Cortex of kidney (tissue), 1 donor: ENCODE measurements at places on chromosomes 1 and 21.

DNA sequence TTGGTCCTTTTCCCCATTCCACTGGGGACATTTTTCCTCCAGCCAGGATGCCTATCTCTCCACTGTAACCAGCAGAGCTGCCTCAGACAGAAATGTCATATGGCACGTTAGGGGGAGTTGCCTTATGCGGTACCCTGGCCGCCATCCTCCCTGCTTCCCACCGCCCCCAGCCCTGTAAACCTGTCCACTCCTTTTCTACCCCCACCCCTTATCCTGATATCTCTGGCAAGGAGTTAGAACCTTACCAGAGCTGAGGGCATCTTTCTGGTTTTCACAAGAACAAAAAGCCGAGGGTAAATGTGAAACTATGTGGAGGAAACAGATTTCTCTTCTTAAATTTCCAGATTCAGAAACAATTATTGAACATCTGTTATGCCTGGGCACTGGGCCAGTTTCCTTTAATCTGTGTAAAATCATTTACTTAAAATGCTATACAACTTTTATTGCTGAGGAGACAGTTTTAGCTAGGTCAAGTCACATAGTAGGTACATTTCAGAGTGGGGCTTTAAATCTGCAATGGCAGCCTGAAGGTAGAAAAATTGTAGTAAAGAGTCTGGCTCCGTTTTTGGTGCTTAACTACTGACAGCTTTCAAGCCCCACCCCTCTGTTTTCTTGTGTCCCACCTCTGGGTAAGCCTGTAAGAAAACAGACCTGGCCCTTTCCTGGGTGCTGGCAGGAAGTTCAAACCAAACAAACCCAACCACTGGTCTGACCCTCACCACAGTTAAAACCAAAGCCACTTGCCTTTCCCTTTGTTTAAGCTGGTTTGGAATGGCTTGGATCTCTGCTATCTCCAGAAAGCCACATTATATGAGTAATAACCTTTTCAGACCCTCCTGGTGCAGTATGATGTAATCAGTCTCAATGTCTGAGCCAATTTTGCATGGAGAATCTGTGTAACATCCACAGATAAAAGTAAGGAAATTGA lies 319.0 kb downstream of the HHAT start:
- no peak for DNase-seq

DNA sequence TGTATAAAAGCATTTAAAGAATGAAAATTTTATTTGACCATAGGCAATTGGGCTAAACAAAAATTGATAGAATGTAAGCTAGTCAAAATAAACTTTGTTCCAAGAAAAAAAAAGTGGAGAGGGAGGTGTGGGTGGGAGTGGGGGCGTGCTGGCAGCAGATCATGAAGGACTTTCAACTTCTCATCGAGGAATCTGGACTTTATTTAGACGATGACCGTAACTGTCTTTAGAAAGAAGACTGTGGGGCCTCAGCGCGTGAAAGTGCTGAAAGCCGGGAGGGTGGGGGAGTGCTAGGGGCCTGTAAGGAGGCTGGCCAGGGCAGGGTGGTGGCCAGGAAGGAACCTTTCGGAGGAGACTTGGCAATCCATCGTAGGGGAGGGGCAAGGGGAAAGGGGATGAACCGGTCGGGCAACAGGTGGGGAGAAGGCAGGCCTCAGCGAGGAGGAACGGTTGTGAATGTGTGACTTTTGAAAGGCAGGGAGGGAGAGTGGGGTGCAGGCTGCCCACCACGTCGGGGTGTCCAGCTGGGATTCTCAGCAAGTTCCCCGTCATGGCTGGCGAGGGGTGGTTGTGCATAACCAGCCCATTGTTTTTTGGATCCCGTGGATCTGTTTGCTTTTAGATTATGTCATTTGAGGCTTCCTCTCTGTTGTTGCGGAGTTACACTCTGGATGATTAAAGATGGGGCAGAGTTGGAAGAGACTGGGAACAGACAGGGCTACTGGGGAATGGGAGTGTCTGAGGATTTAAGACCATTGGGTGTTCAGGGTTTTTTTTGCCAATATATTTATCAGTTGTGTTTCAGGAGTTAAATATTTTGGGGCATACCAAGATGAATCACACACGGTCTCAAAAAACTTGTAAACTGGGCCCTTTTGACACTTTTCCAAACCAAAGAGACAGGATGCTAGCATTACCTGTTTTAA lies 35.5 kb downstream of the HUNK start:
- no peak for DNase-seq

- no peak for DNase-seq
Measured at GRCh38 chr1:32014948-32015273, 1.2 kb downstream of the KHDRBS1 start.

DNA sequence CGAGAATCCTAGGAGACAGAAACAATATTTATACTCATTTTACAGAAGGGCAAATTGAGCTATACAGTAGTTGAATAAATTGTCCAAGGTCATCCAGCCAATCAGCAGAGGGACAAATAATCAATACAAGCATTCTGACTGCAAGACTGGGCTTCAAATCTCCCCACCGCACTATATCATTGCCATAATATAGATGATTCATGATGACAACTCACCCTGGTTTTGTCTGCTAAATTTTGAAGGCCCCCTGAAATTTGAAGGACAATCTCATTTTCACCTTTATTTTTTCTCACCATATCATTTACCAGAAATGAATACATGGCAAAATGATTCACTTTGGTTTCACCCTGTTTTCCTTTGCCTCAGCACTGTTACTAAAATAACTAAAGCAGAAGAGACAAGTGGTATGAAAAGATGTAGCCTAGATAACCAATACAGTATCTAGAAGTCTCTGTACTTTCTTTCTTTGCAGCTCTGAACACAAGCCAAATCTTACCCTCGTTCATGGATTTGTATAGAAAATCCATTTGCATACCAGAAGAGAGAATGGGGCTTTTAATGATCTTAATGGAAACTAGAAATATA lies 292.5 kb downstream of the TTLL7 start:
- DNase-seq, result no peak

DNA sequence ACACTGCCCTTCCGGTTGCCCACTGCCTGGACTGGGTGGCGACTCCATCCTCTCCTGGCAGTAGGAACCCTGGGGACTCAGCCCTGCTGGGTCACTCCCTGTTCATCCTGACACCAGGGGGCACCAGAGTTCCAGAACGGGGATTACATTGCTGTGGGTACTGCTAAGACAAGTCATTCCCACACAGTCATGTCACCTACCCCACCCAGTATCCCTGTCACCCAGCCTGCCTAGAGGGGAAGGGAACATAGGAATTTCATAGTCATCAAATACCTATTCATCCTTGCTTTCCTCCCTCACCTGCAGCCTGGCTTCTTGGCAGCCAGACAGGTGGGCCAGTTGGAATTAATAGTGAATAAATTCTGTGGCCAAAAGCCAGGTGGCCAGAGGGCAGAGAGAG lies 9.8 kb upstream of the SFN start:
- no peak for DNase-seq

GRCh38 chr1:194295685-194296084 lies 1109.3 kb upstream of the B3GALT2 start:
- DNase-seq, result no peak

DNA sequence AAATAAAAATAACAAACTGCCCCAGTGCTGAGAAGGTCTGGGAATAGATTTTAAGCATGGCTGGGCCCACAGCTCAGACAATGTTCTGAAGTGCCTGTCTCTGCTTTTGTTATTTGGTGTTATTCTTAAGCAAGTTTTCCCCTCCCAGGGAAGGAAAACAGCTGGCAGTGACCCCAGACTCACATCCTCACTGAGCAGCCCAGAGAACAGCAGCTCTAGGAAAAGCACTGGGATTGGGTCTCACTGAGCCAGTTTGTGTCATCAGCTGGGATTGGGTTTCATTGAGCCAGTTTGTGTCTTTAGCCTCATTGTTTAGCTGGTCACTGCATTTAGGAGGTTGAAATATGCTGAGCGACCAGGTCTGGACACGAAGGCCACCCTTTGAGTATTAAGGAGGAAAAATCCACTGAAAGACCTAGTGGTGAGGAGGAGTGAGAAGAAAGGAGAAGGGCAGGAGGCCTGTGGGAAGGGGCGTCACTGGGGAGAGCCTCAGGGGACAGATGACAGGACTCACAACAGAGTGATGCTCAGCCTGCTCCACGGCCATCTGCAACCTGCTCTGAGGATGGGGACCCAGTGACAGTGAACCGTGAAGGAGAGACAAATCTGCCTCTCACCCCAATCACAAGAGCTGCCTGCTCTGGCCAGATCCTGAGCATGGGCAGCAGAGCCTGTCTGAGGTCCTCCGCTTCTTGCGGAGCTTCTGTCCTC lies 103.8 kb downstream of the TOMM20 start:
- no peak for DNase-seq

DNA sequence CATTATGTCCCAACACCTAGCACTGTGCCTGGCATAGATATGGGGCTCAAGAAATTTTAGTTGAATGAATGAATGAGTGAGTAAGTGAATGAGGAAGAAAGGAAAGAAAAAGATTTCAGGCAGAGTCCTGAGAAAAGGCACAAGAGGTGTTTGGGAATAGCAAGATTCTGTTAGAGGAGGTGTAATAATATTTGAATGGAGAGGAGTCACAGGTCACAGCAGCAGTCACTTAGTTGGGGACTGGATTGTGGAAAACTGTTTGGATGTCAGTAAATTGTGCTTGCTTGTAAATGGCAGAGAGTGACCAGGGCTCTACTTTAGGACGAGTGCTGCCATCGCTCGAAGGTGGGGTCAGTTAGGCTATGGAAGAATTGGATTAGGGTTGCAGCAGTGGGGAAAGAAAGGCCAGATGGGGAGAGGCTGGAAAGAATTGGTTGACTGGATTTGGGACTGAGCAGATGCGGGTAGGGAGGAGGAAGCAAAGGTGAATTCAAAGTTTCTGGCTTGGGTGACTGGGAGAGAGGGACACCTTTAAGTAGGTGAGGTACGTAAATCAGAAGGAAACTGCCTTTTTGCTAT lies 9.3 kb downstream of the CDC14A start:
- no peak for DNase-seq

DNA sequence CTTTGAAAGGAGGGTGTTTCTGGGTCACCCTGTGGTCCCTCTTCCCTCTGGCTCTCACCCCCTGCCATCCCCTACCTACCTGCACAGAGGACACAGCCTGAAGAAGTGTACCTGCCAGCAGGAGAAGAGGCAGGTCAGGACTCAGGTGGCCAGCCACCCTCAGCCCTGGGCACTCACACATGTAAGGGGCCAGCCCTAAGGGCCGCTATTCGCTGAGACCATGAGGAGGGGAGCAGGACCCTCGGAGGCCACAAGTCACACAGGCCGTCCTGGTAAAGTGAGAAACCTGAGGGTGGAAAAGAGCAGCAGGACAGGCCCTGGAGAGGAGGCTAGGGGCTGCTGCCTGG lies 1.2 kb downstream of the ZNF692 start:
- DNase-seq, result no peak

- DNase-seq, result no peak
Measured at GRCh38 chr1:31981972-31982371, 31.7 kb upstream of the KHDRBS1 start.
